T1000 (cell line): ENCODE measurements at places on chromosomes 2 and 18.

DNA sequence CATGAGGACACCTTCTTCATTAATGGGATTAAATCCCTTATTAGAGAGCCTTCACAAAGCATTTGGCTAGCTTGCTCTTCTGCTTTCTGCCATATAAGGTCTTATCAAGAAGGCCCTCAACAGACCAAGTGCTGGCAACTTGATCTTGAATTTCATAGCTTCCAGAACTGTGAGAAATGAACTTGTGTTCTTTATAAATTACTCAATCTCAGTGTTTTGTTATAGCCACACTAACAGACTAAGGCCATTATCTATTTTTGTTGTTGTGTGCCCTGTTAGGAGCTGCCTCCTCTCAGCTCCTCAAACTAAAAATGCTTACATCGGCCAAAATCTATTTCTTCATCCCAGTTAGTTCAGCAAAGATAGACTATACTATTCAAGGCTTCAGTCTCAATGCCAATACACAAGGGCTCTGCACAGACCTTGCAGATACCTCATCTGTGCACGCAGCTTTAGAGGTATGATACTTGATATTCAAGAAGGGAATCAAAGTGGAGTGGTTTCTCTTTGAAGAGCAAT lies 182.9 kb downstream of the GPD2 start:
- DNase-seq: no peak

GRCh38 chr2:28523902-28524301 lies 28.0 kb downstream of the PLB1 start:
- no peak for DNase-seq

- DNase-seq: no peak
Measured at GRCh38 chr2:83613178-83613577, 845.9 kb downstream of the SUCLG1 start.

GRCh38 chr2:217562871-217563480 lies 439.8 kb downstream of the TNS1 start:
- no peak for DNase-seq

GRCh38 chr2:100990650-100991403 lies 11.3 kb upstream of the RPL31 start:
- DNase-seq: no peak

GRCh38 chr2:221400411-221400810 lies 171.7 kb downstream of the EPHA4 start:
- no peak for DNase-seq

DNA sequence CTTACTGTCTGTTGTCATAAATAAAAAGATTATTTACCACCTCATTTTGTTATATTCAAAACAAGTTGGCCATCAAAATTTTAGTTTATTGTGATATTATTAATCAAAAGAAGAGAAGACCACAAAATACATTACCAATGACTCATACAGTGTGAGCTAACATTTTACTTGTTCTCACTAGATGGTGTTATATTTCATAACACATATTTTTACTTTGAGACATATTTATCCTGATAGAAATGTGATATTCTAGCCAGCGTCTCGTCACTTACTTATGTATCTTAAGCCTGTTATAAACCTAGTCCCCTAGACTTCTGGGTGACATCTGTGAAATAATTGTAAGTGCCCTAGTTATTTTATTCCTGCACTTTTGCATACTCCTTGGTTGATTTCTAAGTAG lies 263.2 kb downstream of the CDH7 start:
- no peak for DNase-seq

GRCh38 chr2:219648963-219649362 lies 21.5 kb downstream of the SLC4A3 start:
- no peak for DNase-seq

DNA sequence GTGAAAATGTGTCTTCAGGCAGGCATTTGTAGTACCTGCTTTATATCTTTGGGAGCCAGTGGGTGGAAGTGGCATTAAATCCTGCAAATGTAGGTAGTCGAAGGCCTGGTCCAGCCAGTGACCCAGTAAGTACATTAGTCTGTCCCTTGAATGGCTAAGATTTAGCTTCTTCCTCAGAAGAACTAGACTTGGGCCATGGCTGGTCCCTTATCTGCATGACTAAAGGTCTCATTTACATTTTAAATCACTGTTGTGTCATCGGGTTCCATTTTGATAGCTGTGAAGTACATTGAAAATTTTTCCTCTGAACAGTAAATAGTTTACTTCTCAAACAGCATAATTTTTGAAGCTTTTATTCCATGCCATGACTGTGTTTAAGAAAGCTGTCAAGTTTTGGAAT lies 438.4 kb upstream of the KLHL29 start:
- no peak for DNase-seq

GRCh38 chr2:70425682-70426301 lies 123.9 kb upstream of the FAM136A start:
- DNase-seq: no peak

- DNase-seq: no peak
Measured at GRCh38 chr18:34647251-34647650, 62.8 kb upstream of the DTNA start.

DNA sequence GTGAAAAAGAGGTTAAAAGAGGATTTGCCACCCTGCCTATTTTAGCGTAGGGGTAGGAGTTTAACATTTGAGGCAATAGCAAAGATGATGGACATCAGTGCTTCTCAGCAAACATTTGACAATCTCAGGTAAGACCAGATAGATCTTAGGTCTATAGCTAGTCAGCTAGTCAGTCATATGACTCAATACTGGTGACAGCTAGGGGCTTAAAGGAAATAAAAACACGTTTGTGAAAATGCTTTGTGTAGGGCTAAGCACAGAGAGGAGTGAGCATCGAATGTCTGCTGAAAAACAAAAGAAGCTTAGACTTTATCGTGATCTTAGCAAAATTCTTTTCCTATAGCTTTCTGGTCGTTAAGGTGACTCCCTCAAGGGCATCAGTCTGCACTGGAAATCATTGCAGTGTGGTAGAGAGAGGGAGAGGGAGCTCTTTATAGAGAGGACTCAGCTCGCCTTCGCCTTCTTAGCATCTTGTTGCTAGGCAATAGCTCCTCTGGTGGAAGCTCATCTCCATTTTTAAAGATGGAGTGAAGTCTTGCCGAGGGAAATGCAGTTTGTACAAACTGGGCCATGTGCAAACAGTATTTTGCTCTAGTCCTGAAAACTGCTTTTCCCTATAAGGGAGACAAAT lies 62.8 kb upstream of the SLC38A11 start:
- no peak for DNase-seq

DNA sequence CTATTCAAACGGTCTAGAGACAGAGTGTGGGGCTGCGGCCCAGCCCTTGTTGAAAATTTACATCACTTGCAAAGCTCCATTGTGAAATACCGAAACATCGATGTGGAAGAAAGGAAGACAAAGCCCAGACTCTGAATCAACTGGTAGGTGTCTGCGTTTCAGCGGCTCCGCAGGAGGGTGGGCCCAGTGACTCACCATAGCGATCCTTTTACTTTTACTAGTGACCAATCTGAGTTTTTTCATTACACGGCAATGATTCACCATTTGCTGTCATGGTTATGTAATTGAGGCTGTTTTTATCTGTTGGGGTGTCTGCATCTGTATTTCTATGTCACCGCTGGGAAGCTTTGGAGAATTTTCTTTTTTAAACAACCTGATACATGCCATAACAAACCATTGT lies 66.6 kb upstream of the ODC1 start:
- DNase-seq: peak; percentile 75

GRCh38 chr2:236545814-236546480 lies 23.7 kb upstream of the ACKR3 start:
- no peak for DNase-seq

GRCh38 chr2:177268901-177269300 lies 4.4 kb upstream of the NFE2L2 start:
- DNase-seq: no peak

DNA sequence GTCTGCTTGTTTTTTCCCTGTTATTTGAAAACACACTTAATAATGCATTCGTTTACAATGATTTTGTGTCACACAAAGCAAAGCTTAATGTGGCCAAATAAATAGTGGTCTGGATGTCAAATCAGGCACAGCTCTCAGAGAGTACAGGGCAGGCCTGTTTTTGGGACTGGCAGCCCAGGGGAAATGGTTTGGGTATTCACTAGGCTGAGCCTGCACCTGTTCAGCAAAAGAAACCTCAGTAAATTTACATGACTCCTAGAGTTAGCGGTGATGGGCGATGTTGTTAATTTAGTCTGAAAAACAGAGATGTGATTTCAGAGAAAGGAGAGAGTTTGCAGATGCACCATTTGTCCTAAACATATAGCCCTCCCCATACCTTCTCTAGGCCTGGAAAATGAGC lies 197.1 kb downstream of the ALK start:
- no peak for DNase-seq

- no peak for DNase-seq
Measured at GRCh38 chr2:101559551-101559950, 84.6 kb upstream of the RFX8 start.
